ENCODE measurements at places on chromosomes 2 and 18.

DNA sequence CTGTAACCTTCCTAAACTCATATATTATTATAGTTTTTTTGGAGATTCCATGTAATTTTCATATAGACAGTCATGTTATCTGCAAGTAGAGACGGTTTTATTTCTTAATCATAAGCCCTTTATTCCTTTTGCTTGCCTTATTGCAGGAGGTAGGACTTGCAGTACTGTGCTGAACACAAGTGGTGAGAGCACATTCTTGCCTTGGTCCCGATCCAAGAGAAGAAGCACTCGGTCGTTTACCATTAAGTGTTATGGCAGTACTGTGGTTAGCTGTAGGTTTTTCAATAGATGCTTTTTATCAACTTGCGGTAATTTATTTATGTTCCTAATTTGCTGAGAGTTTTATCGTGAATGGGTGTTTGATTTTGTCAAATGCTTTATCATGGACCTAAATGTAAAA, 305.7 kb downstream of the DYSF start:
- DNase-seq: no peak

GRCh38 chr2:62467475-62468321, 38.3 kb downstream of the TMEM17 start:
- no peak for DNase-seq

DNA sequence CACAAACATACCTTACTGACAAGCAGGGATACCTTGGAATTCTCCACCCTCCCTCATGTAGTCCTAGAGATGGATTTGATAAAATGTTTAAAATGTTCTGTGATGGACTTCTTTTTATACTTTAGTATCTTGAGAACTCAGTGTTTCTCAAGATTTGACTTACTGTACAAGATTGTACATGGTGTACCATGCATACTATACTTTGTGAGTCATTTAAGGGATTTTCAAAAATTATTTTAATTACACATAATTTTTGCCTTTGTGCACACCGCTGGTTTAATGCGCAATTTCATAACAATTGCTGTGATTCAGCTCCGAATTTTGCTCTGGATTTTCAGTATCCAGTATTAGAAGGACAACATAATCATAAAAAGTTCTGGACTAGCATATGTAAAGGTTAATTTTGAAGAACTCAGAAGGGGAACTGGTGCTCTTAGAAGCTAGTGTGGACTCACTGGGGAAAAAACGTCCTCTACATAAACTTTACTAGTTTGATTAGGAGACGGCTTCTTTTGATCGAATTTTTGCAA, 78.6 kb upstream of the ACSL3 start:
- no peak for DNase-seq

- DNase-seq: no peak
These were observed 5.9 kb downstream of the CCDC121 start for GRCh38 chr2:27622921-27623384.

DNA sequence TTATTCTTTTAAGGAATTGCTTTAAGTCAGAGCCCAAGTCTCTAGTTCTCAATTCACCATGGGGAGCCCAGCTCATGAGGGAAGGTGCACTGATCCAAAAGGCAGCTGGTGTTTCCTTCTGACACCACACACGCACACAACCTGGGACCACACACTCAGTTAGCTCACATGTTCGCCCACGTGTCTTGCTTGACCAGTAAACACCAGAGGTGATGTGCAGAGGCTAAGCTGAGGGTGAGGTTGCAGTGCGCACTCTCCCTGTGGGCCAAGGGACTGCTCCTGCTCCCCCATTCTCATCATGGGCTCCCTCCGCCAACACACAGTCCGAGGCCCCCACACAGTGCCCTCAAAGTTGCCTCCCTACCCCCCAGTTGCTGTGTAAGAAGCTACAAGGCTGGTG, 70.8 kb upstream of the BZW1 start:
- DNase-seq: no peak

- no peak for DNase-seq
These were observed 198.7 kb downstream of the RNF144A start for GRCh38 chr2:7115906-7116305.

GRCh38 chr2:182404975-182405561, 21.8 kb downstream of the PDE1A start:
- no peak for DNase-seq

DNA sequence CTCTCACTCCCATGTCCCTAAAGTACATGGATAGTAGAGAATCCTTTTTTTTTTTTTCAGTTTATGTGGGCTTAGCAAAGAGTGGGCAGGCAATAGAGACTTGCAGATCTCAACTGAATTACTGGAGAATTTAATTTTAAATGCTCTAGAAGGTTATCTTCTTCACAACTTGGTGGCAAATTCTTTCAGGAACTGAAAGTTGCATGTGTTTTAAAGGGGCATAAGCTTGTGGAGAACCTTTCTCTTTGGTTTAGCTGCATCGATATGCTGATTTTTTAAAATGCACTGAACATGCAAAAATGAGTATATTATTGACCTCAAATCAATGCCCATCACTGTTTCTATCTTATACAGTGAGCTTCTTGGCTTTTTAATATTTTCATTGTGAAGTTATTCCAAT, 24.9 kb upstream of the GALNT3 start:
- no peak for DNase-seq

DNA sequence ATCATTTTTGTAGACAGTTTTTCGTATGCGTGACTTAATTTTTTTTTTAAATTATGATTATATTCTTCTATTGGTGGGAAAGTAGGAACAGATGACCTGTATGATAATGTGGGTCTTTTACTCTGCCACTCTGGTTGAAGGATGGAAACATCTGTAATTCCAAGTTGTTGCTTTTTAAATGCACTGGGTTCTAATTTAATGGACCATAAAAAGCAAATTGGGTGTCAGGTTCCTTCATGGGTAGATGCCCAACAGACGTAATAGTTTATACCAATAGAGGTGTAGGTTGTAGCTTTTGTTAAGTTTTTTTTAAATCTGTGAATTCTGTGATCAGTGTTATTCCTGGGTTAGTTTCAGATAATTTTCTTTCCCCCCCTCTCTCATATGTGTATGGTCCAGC, 117.6 kb downstream of the MAP4K4 start:
- DNase-seq: no peak

GRCh38 chr2:224820283-224820991, 104.3 kb upstream of the CCDC195 start:
- no peak for DNase-seq

DNA sequence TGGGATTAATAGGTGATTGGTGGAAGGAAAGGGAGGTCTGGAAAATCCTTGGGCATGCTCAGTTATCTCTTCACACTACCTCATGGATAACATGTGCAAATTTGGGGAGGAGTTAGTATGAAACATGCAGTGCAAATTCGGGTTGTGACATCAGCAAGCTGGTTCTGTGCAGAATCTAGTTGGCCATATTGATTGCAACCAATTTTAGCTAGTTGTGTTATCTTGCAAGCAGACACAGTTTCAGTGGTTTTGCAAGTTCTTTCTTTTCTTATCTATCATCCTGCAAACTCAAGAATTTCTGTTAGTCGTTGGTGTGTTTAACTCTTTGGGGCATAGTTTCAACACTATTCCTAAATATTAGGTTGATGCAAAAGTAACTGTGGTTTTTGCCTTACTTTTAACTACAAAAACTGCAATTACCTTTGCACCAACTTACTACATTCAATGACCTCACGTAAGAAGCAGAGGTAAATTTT, 135.4 kb downstream of the PTH2R start:
- DNase-seq: no peak

- no peak for DNase-seq
These were observed 173.3 kb downstream of the DCDC2C start for GRCh38 chr2:3876685-3877084.

- DNase-seq: no peak
These were observed 14.6 kb downstream of the BIN1 start for GRCh38 chr2:127092306-127092705.

DNA sequence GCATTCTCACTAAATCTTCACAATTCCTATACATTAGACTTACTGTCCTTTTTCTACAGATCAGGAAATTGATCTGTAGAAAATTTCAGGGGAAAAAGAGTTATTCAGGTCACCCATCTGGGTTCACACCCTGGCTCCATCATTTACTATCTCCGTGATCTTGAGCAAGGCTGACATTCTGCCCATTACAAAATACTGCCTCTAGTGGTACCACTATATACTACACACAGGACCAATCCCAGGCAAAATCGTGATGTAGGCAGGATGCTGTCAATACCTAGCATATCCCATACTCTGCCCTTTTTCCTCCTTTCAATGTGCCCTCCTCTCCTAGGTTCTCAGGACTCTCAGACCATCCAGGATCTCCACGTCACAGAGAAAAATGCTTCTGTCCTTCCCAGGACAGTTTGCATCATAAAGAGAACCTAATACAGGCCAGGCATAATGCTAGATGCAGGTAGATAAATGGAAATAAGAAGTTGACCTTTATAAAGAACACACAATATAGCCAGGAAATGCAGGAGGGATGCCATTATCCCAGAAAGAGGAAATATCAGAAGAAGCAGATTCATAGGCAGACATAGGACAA, 101.9 kb downstream of the CDH20 start:
- no peak for DNase-seq

DNA sequence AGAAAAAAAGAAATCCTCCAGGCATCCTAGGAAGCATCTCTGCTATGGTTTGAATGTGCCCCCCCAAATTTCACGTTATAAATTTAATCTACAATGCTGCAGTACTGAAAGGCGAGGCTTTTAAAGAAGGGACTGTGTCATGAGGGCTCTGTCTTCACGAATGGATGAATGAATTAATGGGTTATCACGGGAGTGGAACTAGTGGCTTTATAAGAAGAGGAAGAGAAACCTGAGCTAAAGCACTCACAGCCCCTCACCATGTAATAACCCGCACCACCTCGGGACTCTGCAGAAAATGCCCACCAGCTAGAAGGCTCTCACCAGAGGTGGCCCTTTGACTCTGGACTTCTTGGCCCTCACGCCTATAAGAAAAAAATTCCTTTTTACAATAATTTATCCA, 27.6 kb downstream of the RNU4ATAC start:
- no peak for DNase-seq

DNA sequence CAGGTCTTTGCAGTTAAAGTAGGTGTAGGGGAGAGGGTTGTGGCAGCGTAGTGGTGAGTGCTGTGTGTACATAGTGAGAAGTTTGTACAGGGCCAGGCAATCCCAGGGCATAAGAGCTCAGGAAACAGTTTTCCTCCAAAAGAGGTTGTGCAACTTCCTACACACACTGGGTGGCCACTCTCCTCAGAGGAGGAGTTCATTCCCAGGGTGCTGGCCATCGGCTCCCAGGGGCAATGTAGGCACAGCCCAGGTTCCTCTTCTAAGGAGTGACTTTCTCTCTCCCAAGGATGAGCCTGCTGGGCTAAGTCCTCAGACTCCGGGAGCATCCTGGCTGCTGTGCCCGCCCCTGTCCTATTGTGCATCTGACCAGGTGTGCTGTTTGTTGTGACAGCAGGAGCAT, 3.0 kb downstream of the ACOXL start:
- DNase-seq: no peak

DNA sequence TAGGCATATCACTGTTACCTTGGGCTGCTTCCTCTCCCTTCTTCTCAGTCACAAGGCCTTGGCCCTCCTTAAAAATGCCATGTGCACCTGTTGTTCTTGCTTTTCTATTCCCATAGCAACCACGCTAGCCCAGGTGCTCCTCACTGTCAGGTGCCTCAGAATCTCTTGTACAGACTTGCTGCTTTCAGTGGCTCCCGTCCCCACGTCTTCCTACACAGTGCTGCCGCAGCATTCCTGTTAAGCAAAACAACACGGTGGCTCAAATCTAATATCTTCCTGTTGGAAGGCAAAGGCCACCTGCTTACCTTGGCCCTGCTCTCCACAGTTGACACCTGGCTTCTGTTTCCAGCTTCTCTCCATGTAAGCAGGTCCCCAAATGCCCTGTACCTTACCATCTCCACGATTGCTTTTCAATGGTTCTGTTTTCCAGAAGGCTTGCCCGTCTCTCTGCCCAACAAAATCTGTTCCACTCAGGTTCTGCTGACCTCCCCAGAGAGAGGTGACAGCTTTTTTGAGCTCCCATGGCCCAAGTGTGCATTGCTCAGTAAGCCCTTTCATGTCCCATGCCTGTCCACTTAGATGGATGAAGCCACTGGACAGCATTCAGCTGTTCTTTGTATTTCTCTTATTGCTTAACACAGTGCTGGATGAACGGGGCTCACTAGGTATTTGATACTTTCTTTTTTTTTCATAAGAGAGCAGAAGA, 240.4 kb downstream of the PRKCE start:
- DNase-seq: no peak

DNA sequence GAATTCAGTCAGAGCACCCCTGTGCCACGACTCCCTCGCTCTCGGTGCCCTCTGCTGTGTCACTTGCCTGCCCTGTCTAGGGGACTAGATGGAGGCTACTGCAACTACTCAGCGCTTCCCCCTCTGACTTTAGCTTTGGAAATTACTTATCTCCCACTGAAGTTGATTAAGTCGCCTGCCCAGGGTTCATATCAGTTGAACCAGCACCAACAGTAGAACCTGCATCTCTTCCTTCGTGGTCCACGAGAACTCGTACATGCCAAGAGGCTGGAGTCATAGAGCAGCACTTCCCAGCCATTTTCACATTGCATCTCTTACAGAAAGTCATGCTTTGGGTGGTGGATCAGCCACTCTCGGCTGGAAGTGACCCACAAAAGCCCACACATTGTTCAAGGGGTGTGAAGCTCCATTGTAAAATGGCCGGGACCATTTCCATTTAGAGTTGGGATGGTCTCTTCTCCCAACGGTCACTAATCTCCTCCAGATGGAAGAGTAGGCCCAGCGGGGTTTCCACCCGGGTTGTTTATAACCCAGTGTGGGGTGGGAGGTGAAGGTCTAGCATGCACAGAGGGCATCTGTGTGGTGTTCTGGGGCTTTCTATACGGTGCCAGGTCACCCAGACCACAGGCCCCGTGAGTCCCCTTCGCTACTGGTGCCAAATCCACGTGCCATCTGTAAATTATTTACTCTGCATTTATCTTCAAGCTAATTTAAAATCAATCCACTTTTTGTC, 38.0 kb downstream of the STEAP3 start:
- no peak for DNase-seq
